ENCODE measurements at places on chromosomes 6 and 20.

GRCh38 chr6:36130667-36131510 lies 576 bp downstream of the MAPK13 start:
- peaks cover 7% of the 10 kb centered on the region for H3K27me3 ChIP-seq
- H3K4me3 ChIP-seq, result peak overlapping the region; percentile 44
- H3K4me1 ChIP-seq, result peaks cover 20% of the 10 kb centered on the region
- peak; percentile 77 for DNase-seq
- H3K27ac ChIP-seq, result peak overlapping the region; percentile 96

GRCh38 chr6:82196161-82196560 lies 51.4 kb downstream of the IBTK start:
- H3K27ac ChIP-seq, result no peak overlapping the region
- H3K27me3 ChIP-seq, result no peaks in the 10 kb centered on the region
- no peaks in the 10 kb centered on the region for H3K4me1 ChIP-seq
- no peak overlapping the region for H3K4me3 ChIP-seq

GRCh38 chr20:22904905-22905304 lies 130.2 kb upstream of the SSTR4 start:
- no peak for DNase-seq
- H3K36me3 ChIP-seq, result no peaks in the 10 kb centered on the region
- H3K4me1 ChIP-seq, result no peaks in the 10 kb centered on the region
- H3K27ac ChIP-seq, result no peak overlapping the region
- no peak overlapping the region for H3K4me3 ChIP-seq

DNA sequence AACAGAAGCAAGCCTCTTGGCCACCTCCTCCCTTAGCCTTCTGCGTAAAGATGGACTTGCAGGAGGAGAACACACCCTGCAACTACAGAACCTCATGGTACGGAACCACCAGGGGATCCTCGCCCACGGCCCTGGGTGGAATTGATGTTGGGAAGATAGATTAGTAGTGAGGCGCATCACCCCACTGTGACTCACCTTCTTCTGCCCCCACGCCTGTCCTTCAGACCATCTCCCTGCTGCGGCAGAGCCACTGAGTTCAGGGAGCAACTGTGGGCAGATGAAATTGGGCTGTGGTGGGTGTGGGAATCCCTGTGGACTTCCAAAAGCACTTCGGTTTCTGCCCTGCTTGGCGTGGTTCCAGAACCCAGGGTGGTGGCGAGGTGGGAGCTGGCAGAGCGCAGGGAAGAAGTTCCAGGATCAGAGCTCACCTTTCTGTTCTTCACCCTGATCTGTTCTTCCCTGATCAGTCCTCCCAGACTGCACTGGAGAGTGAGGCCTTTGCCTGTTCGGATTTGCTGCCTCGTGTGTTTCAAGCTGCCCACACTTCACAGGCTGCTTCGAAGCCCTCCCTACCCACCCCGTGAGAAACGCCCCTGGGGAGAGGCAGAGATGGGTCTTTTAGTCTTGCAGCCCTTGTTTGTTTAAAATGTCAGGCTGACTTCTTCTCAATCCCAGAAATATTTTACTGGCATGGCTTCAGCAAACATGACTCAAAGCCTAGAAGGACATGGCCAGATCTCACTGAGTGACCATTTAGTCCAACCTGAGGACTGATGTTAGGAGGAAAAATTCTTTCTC lies 92.8 kb upstream of the MLN start:
- no peaks in the 10 kb centered on the region for H3K27me3 ChIP-seq
- H3K36me3 ChIP-seq, result no peaks in the 10 kb centered on the region
- H3K4me3 ChIP-seq, result no peak overlapping the region
- no peak overlapping the region for H3K27ac ChIP-seq

- no peaks in the 10 kb centered on the region for H3K27me3 ChIP-seq
- no peaks in the 10 kb centered on the region for H3K36me3 ChIP-seq
- H3K4me1 ChIP-seq, result peaks cover 46% of the 10 kb centered on the region
- DNase-seq, result no peak
Observed at GRCh38 chr6:45436544-45437438, 59.1 kb upstream of the SUPT3H start.

DNA sequence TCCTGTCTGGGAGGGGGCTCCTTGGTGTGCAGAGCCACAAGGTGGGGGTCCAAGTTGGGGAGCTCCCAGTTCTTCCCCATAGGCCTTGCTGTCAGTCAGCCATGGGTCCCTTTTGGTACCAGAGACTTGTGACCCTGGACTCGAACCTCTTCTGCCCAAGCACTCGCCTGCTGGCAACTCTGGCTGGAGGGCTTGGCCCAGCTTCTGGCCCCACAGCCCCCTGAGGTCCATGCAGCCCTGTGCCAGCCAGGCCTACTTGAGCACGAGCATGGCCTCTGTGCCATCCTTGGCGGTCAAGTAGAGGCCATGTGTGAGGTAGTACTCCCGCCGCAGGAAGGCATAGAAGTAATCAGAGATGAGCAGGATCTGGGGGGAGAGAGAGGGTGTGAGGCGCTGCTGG lies 2.1 kb downstream of the MAP1LC3A start:
- no peak overlapping the region for H3K27ac ChIP-seq
- peaks cover 8% of the 10 kb centered on the region for H3K4me1 ChIP-seq
- no peaks in the 10 kb centered on the region for H3K36me3 ChIP-seq
- H3K4me3 ChIP-seq, result no peak overlapping the region
